ENCODE measurements at places on chromosomes 5 and 9.

GRCh38 chr5:130720355-130720754 is 444.7 kb downstream of the HINT1 start:
- no peak for DNase-seq

GRCh38 chr5:90590-91547 is 1.1 kb upstream of the PLEKHG4B start:
- no peak for DNase-seq

- DNase-seq = no peak
These were observed 1479.3 kb upstream of the CDH9 start for GRCh38 chr5:28517691-28518090.

DNA sequence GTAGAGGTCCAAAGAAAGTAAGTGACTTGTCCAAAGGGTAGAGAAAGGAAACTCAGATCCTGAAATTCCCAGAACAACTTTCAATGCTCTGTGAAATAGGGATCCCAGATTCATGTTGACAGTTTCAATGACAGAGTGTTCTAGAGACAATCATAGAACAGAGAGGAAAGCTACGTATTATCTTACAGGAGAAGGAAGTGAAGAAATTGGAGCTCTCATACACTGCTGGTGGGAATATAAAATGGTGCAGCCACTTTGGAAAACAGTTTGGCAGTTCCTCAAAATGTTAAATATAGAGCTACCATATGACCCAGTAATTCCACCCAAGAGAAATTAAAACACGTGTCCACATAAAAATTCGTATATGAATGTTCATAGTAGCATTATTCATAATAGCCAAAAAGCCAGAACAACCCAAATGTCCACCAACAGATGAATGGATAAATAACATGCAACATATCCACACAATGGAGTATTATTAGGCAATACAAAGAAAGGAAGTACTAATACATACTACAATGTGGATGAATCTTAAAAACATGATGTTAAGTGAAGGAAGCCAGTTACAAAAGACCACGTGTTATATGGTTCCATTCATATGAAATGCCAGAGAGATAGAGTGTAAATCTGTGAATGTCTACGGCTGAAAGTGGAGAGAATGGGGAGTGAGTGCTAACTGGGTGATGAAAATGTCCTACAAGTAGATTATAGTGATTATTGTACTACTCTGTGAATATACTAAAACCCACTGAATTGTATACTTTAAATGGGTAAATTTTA is 197.1 kb downstream of the NTRK2 start:
- no peak for DNase-seq

DNA sequence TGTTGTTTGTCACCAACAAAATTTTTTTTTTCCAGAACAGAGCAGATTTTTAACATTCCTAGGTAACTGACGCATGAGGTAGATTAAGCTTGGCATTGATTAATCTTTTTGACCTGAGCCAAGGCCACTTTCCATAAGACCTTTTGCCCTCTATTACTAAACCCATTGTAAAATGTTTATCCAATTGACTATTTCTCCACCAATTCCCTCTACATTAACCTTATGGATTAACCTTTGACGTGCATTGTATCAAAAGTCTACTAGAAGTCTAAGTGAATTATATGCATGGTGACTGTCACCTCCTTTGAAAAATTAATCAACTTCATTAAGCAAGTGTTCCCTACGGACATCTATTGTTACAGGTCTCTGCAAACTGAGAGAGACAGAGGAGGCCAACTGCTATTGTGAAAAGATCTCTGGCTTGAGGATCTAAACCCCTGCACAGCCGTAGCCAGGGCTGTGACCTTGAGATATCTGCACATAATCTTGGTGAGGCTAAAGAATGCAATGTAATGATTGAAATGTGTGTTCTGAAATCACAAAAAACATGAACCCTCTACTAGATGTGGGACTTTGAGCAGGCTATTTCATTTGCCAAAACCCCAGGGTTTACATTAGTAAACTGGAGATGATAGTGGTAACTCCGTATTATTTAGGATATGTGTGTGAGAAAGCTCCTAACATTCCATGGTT is 632.2 kb downstream of the TLR4 start:
- DNase-seq = no peak
